Right cardiac atrium (tissue), 5 donors: ENCODE measurements at places on chromosomes 5 and 9. TPM values are rescaled to one million over a fixed set of nuclear protein-coding genes. Genes with fewer than 3 reads are reported as not detected.

GRCh38 chr9:101677861-101678260, 60.6 kb downstream of the GRIN3A start:
- DNase-seq, result no peak

DNA sequence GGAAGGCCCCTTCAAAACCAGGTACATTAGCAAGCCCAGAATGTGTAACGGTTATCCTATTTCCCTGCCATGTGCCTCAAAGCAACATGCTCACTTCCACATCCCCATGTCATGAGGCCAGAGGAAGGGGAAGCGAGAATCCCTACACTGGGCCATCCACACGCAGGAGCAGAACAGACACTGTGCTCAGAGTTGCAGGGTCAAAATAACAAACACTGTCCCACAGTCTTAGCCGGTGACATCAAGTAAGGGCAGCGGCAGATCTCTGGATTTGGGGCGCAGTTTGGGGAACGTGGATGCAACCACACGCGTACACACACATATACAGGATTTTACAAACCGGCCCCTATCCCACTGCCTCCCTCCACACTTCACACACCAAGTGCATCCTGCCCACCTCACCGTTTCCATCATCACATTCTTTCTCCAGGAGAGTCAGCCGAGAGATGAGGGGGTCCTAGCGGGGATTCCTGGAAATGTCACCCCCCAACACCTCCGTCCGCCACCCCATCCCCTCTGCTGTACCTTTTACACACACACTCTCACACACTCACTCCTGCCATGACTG, 776 bp downstream of the APBA1 start:
- peak; percentile 48 for DNase-seq

Gene PDE6A
- 0.07 TPM for polyA plus RNA-seq

- peak; percentile 87 for DNase-seq
These were observed 37.3 kb upstream of the EGFL7 start for GRCh38 chr9:136625101-136626065.

Gene CNTNAP3
- polyA plus RNA-seq, result 5.5 TPM

DNA sequence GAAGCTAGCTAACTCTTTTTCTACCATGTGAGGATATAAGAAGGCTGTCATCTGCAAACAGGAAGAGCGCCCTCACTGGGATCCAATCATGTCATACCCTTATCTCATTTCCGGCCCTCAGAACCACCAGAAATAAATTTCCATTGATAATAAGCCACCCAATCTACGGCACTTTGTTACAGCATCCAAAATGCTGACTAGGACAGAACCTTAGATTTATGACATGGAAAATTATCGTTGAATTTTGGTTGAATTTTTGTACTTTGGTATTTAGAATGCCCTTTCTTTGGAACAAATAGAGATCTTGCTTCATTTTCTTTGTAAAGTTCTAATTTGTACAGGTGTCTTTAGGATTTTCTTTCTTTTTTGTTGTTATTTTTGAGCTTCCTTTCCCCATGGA, 53.3 kb upstream of the CYLC2 start:
- DNase-seq, result no peak

- no peak for DNase-seq
These were observed 9.7 kb upstream of the CHD1 start for GRCh38 chr5:98938464-98938863.

- DNase-seq, result no peak
These were observed 48.9 kb upstream of the DMRT1 start for GRCh38 chr9:792331-793260.

- DNase-seq, result no peak
These were observed 295.7 kb upstream of the PTGER4 start for GRCh38 chr5:40383749-40384651.

Gene IL17B
- polyA plus RNA-seq, result 1.4 TPM

Gene SLC35D2
- polyA plus RNA-seq, result 10.5 TPM

- peak; percentile 66 for DNase-seq
These were observed 4.0 kb upstream of the TRAF2 start for GRCh38 chr9:136882109-136882946.

Gene RNF130
- polyA plus RNA-seq, result 40.8 TPM

GRCh38 chr5:31157720-31158119, 35.8 kb upstream of the CDH6 start:
- no peak for DNase-seq

DNA sequence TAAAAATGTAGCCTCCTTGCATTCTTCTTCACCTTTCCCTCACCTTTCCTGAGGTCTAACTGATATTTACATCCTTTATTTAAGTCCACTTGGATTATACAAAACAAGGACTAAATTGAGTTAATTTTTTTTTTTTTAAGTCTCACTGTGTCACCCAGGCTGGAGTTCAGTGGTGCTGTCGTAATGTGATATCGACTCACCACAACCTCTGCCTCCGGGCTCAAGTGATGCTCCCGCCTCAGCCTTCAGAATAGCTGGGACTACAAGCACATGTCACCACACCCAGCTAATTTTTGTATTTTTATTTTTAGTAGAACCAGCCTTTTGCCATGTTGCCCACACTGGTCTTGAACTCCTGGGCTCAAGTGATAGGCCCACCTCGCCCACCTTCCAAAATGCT, 195.3 kb downstream of the BNC2 start:
- no peak for DNase-seq

GRCh38 chr9:130154816-130155215, 17.4 kb upstream of the NCS1 start:
- no peak for DNase-seq

DNA sequence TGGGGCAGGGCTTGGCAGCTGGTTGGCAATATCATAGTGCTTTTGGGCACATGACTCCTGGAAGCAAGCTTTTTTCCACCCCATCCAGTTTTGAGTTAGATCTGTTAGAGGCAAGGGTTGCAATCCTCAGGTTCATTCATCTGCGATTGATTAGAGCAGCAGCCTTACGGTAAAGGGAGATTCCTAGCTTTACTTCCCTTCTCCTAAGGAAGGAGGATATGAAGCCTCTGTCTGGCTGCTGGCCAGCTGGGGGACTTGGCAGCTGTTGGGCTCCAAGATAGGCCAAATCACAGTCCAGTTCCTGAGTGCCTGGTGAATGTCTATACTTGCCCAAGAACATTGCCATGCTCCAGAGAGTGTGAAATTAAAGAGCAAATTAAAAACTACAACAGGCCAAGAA, 113.4 kb upstream of the CCNH start:
- DNase-seq, result no peak

Gene CDKN2A
- polyA plus RNA-seq, result 0.32 TPM

Gene PCDHA9
- polyA plus RNA-seq, result not detected

DNA sequence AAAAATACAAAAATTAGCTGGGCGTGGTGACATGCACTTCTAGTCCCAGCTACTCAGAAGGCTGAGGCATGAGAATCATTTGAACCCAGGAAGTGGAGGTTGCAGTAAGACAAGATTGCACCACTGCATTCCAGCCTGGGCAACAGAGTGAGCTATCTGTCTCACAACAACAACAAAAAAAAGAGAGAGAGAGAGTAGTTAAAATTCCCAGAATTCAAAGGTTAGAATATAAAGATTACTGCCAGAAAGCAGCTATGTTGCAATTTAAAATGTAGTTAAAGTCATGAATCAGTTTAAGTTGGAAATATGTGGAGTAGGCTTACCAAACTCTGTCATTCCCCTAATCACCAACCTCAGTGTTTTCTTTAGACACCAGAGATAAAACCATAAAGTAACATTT, 58.7 kb upstream of the SUSD1 start:
- DNase-seq, result no peak

GRCh38 chr9:3648266-3648665, 122.5 kb upstream of the RFX3 start:
- DNase-seq, result no peak

Gene LCN15
- polyA plus RNA-seq, result 2.1 TPM

DNA sequence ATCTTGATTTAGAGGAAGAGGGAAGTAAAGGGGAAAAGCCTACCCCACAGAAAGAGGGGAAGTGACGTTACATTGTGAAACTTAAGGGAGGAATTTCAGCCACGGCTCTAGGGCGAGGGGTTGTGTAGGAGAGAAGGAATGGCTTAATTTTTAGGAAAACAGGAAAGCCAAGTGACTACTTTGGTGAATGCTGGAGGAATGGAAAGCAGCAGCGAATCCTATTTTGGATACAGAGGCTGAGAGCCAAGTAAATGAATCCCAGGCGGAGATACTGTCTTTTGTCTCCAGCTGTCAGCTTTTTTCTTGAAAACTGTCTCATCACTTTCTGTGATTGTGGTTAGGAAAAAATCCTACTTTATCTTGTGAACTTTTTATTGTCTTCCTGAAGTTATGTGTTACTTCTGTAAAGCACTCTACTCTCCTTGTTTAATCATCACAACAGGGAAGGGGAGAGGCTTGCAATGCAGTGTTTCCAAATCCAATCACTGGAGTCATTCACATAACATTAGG, 188.4 kb downstream of the TSSK1B start:
- DNase-seq, result peak; percentile 16

- DNase-seq, result no peak
These were observed 75.0 kb downstream of the TMEM232 start for GRCh38 chr5:110651507-110651906.

DNA sequence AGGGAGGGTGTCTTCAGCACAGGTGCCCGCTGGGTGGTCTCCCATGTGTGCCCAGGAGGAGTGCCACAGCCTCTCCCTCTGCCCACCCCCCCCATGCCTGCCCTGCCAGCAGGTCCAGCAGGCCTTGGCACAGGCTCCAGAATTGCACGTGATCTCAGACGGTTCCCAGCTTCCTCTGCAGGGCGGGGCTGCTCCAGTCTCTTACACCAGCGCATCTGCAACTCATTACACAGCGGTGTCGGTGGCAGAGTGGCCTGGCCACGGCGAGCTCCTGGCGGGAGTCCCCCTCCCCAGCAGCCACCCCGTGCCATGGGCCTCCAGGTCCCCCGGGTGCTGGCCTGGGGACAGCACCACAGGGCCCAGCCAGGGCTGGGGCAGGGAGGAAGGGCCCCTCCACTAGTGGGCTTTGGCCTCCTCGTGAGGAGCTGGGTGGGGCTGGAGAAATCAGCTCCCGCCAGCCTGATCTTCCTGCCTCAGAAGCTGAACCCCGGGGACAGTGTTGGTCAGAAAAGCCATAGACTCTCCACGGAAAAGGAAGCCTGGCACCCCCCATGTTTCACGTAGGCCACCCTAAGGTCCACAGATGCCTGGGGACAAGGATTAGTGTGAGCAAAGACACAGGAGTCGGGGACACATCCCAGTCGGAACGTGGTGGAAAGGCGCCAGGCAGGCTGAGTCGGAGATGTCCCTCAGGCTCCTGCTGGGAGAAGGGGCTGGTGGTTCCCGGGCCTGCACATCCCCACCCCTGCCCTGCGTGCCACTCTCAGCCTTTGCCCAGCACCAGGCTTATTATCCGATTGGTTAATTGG, 40.2 kb downstream of the RXRA start:
- peak; percentile 91 for DNase-seq

- no peak for DNase-seq
These were observed 15.2 kb upstream of the ERAP2 start for GRCh38 chr5:96861076-96861475.

DNA sequence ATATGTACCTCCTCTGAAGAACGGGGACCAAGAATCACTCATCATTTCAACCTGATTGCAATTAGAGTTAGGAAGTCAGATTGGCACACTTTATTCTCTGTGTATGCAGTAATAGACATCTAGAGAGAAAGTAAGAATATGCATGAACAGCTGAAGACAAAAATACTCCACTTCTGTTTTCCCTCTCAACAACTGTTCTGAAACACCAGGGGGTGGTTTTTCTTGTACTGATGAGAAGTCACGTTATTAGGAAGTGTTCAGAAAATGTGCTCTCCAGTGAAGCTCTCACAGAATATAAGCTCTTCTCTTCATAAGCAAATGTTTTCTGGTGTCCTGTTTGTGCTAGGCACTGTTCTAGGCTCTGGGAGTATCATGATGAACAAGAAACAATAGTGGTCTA, 531.7 kb upstream of the C9orf72 start:
- DNase-seq, result no peak

DNA sequence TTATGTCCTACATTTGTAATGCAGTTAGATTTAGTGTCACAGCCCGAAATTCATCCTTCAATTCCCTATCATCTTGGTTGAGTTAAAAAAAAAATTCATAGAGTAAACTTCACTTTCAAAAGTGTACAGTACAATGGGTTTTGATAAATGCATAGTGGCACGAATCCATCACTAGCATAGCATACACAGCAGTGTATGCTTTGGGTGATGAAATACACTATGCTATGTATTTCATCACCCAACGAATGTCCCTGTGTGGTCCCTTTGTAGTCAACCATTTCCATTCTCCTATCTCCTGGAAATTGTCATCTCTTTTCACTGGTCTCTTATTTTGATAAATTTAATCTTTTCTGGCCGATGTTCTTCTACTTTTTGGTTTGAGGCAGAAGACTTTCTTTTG, 129.4 kb upstream of the BASP1 start:
- DNase-seq, result no peak

GRCh38 chr5:75243100-75243499, 6.4 kb upstream of the ANKRD31 start:
- DNase-seq, result no peak

DNA sequence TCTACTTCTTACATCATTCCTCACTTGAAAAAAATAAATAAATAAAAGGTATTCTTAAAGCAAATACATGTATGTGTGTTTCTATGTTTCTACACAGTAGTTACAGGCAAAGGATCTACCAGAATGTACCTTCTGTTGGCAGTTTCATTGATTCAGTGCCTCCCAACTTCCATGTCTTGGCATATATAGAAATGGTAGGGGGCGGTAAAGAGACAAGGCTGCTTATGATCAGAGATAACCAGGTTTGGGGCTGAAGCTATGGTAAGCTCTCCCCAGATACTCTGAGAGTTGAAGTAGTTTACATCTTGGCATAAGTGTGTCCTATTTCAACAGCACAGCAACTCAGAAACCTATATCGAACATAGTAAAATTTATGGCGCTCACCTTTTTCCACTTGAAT, 1075.4 kb upstream of the C9orf72 start:
- no peak for DNase-seq

Gene KCNIP1
- polyA plus RNA-seq, result 0.11 TPM

- peak; percentile 63 for DNase-seq
These were observed 6.9 kb downstream of the FGD3 start for GRCh38 chr9:92954049-92954861.

Gene JAKMIP2
- 0.32 TPM for polyA plus RNA-seq

Gene ORM2
- polyA plus RNA-seq, result 0.27 TPM

GRCh38 chr5:108730617-108731340, 16.9 kb upstream of the FER start:
- DNase-seq, result no peak

Gene CEL
- polyA plus RNA-seq, result 2.8 TPM

DNA sequence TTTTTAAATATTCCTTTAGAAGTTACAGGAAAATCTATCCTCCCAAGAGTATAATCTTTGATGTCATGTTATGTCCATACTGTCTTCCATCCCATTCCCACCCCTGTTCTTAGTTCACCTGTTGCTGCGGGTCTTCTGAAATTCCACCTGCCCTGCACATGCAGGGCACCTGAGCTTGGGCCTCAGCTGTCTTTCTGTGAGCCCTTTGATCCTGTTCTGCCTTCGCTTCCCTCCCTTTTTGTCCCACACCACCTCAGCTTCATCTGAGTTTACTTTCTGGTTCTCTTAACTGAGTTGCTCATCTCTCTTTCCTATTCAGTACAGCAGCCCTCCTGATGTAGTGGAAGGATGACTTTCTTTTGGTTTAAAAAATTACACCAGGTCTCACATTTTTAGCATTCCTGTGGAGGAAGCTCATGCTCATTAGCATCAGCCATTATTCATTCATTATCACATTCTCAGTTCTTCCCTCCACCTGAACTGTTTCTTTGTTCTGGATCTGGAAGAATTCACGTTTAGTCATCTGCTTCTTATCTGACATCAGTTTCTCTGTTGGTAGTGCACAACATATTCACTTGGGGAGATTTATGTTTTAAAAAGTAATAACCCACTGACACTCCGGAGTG, 211.0 kb downstream of the ADCY2 start:
- no peak for DNase-seq

- no peak for DNase-seq
These were observed 31.7 kb upstream of the MINAR2 start for GRCh38 chr5:129716235-129716634.

Gene FBP2
- not detected for polyA plus RNA-seq
